ENCODE measurements at places on chromosomes 3 and 15. TPM values are rescaled to one million over a fixed set of nuclear protein-coding genes. Genes with fewer than 3 reads are reported as not detected.

- H3K4me1 ChIP-seq = peaks cover 3% of the 10 kb centered on the region
- H3K36me3 ChIP-seq = no peaks in the 10 kb centered on the region
- H3K27ac ChIP-seq = no peak overlapping the region
- H3K4me3 ChIP-seq = no peak overlapping the region
- H3K27me3 ChIP-seq = no peaks in the 10 kb centered on the region
Measured at GRCh38 chr15:53808058-53808706, 48.7 kb upstream of the WDR72 start.

- DNase-seq = no peak
- peaks cover 14% of the 10 kb centered on the region for H3K4me1 ChIP-seq
- H3K27me3 ChIP-seq = no peaks in the 10 kb centered on the region
- no peaks in the 10 kb centered on the region for H3K36me3 ChIP-seq
- no peak overlapping the region for H3K4me3 ChIP-seq
Measured at GRCh38 chr3:58004973-58005372, 3.2 kb upstream of the FLNB start.

DNA sequence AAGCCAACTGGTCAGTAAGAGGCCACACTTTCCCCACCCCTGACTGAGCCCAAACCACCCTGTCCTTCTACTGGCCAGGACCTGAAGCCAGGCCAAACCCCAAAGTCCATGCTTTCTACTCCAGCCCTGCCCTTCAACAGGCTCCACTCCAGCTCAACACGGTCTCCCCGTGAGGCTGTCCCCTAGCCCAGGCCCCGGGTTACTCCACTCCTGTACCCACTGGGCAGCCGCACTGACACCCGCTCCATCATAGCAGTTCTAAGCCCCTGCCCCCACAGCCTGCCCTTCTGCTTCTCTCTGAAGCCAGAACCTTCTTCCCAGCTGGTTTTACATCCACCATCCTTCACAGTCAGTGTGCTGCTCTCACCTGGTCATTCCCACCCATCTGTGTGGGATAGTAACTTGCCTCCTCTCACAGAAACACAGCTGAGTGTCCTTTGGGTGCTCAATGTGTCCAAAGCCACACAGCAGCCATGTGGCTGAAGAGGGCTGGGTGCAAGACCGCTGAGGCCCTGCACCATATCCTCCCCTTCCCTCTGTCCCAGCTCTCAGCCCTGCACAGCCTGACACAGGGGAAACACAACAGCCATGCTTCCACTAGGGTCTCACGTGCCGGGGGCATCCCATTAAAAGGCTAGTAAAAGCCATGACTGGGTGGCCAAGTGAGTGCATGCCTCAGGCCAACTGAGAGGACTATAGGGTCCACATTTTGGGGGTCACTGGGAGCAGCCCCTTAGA, 38.1 kb downstream of the TLE3 start:
- peaks cover 83% of the 10 kb centered on the region for H3K36me3 ChIP-seq
- H3K27ac ChIP-seq = no peak overlapping the region
- H3K4me3 ChIP-seq = no peak overlapping the region
- no peaks in the 10 kb centered on the region for H3K27me3 ChIP-seq

DNA sequence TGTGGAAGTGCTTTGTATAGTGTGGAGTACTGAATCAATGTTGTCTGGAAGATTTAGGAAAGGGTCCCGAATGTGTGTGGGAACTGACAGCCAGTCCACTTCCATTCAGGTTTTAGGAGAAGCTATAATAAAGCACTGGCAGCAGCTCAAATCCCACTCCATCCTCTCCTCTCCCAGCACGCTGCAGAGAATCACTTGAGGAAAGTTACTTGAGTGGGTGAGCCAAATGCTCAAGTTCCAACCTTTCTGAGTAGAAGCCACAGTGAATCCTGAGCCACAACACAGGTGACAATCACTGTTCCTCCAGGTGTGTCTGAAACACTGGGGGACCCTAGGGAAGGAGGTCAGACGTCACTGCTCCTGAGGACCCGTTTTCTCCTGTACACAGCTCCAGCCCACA, 106.5 kb downstream of the TIGIT start:
- no peaks in the 10 kb centered on the region for H3K27me3 ChIP-seq
- DNase-seq = no peak
- no peak overlapping the region for H3K4me3 ChIP-seq
- H3K27ac ChIP-seq = no peak overlapping the region
- H3K36me3 ChIP-seq = no peaks in the 10 kb centered on the region
- peaks cover 23% of the 10 kb centered on the region for H3K4me1 ChIP-seq

DNA sequence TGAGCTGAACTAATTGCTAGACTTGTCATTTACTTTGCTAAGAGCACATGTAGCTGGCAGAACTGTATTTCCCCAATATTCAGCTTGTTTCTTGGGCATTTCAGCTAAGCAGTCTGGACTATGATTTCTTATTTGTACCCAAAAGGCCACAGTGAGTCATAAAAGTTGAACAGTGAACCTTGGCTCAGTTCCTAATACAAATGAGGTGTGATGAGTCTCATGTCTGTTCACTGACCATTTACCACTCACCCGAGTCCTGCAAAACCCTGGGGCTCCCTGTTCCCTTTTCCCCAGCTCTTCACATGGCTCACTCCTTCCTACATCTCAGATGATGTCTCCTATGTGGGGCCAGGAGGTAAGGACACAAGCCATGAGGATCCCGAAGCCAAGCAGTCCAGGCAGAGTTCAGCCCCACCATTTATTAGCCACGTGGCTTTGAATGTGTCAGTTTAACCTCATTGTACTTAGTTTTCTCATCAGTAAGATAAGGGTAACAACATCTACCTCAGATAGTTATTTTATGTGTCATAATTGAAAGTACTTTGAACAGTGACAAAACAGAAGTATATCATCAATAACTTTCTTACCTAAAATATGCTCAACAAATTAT, 239.3 kb downstream of the IL5RA start:
- H3K36me3 ChIP-seq = no peaks in the 10 kb centered on the region
- no peak overlapping the region for H3K27ac ChIP-seq
- no peak overlapping the region for H3K4me3 ChIP-seq

The AGBL1 gene
- not detected for polyA plus RNA-seq

The IMP3 gene
- polyA plus RNA-seq = 98.7 TPM

The BBX gene
- 4.6 TPM for polyA plus RNA-seq

The FAM98B gene
- polyA plus RNA-seq = 8.8 TPM

Data from stomach (tissue), 19 donors.